Muscle of leg (tissue), 16 donors: ENCODE measurements at places on chromosomes 13 and 19. TPM values are rescaled to one million over a fixed set of nuclear protein-coding genes. Genes with fewer than 3 reads are reported as not detected.

The PRSS57 gene
- polyA plus RNA-seq, result 0.30 TPM

The BORA gene
- polyA plus RNA-seq, result 4.5 TPM

The CACNG8 gene
- polyA plus RNA-seq, result 0.61 TPM

- no peak for DNase-seq
Observed at GRCh38 chr19:33175156-33175782, 18.9 kb upstream of the LRP3 start.

DNA sequence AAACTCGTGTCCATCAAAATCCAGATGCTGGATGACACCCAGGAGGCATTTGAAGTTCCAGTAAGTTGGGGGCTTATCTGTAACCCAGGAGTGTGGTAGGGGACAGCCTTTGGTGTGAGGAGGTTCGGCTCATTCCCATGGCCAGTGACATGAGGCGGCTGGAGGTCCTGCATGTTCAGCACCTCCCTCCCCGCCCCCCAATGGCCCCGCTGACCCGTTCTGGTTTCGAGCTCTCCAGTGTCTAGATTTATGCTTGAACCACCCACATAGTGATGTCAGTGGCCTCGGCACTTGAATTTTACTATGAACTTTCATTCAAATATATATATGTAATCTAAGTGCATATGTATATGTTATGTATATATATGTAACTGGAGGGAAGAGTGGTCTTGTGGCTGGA lies 36.3 kb upstream of the RNF113B start:
- DNase-seq, result no peak

GRCh38 chr19:3346677-3347353 lies 19.6 kb upstream of the NFIC start:
- DNase-seq, result peak; percentile 83

DNA sequence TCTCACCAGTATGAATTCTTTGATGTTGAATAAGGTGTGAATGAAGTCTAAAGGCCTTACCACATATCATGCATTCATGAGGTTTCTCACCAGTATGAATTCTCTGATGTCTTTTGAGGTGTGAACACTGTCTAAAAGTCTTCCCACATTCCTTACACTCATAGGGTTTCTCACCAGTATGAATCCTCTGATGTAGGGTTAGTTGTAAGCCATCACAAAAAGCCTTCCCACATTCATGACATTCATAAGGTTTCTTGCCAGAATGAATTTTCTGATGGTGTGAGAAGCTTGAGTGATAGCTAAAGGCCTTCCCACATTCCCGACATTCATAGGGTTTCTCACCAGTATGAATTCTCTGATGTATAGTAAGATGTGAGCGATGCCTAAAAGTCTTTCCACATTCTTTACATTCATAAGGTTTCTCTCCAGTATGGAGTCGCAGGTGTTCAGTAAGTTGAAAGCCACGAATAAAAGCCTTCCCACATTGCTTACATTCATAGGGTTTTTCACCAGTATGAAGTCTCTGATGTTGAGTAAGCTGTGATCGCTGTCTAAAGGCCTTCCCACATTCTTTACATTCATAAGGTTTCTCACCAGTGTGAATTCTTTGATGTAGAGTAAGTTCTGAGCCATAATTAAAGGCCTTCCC lies 27.7 kb downstream of the ZNF461 start:
- DNase-seq, result no peak
